Cardiac septum (tissue), 1 donor: ENCODE measurements at places on chromosomes 1 and 21. TPM values are rescaled to one million over a fixed set of nuclear protein-coding genes. Genes with fewer than 3 reads are reported as not detected.

TMPRSS15 gene
- not detected for total RNA-seq

MSH4 gene
- total RNA-seq, result 0.81 TPM

LRRC7 gene
- total RNA-seq, result 0.11 TPM

PPIAL4G gene
- total RNA-seq, result not detected

PTPRF gene
- total RNA-seq, result 9.1 TPM

TLR5 gene
- 1.6 TPM for total RNA-seq

SH2D1B gene
- total RNA-seq, result not detected

ECM1 gene
- total RNA-seq, result 14.5 TPM

DIRAS3 gene
- 37.8 TPM for total RNA-seq

UBAP2L gene
- 111 TPM for total RNA-seq

TPTE gene
- not detected for total RNA-seq

IVNS1ABP gene
- 116 TPM for total RNA-seq

PEF1 gene
- total RNA-seq, result 55.1 TPM

- DNase-seq, result no peak
These were observed 22.9 kb upstream of the PHGDH start for GRCh38 chr1:119688810-119689209.

DNA sequence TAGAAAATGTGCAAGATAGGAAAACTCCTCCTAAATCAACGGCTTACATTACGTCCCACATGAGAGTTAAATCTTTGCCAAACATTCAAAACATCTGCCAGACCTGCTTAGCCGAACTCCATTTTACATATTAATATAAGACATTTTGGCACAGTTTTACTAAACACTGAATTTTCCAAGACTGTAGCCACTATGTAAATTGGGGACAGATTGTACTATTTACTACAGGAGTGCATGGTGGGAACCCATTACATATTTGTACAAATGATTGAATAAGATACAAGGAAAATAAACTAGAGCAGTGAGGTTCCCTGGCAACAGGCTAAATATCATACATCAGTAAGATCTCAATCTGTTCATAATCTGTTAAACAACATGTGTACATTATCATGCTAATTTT lies 1234.4 kb downstream of the KCNT2 start:
- no peak for DNase-seq

GRCh38 chr1:165674599-165674998 lies 23.8 kb downstream of the ALDH9A1 start:
- DNase-seq, result no peak

DNA sequence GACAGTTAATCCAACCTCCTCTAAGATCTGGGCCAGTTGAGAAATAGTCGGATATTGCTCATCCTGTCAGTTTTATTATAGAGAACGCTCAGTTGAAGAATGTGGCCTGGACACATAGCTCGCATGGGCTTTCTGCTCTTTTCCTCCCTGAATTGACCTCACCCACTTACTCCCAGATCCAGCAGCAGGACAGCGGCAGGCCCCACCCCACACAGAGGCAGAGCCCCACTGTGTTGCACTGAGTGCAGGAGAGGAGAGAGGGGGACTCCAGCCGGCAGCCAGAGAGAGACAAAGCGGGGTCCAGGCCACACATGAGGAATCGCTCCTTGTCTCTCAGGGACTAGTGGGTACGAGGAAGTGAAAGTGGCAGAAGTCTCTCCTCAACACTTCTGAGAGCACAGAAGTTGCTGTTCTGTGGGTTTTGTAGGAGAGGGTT lies 78.6 kb downstream of the LAMC1 start:
- no peak for DNase-seq

DNA sequence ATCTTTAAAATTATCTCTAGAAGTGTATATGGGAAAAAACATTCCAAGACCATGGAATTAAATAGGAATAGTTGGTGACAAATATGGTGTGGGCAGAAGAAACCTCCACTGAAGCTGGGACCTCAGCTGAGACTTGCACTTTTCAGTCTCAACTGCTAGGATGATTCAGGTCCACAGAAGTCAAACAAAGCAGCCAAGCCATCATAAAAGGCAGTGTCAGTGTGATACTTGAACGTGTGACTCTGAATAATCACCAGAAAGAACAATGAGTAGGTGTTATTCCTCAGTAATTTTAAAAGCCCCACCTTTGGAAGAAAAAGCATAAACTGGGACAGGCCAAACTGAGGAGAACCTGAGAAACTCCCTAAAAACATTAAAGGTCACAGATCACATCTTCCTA lies 90.7 kb downstream of the ZNF281 start:
- DNase-seq, result no peak

DNA sequence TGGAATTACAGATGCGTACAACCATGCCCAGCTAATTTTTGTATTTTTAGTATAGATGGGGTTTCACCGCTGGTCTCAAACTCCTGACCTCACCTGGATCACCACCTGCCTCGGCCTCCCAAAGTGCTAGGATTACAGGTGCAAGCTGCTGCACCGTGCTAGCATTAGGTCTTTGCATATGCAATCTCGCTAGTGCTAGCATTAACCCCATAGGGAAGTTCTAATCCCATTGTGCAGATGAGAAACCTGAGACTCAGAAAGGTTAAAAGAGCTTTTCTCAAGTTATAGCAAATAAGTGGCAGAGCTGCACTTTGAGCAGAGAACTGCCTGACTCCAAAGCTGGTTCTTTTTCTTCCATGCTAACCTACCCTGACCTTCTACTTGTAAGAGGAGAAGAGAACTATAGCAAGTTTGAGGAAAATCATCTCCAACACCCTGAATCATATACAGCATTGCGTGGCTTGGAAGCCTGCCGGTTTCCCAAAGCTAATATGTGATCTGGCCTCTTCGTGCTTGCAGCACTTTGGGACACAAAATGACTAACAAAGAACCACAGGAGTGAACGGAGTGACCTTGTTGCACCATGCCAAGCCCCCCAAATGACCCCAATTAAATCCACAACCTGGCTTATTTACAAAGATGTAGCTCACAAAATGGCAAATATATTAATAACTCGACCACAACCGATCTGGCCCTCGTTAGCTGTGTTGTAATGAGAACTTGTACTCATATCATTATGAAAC lies 185.1 kb downstream of the TM2D1 start:
- no peak for DNase-seq

DNA sequence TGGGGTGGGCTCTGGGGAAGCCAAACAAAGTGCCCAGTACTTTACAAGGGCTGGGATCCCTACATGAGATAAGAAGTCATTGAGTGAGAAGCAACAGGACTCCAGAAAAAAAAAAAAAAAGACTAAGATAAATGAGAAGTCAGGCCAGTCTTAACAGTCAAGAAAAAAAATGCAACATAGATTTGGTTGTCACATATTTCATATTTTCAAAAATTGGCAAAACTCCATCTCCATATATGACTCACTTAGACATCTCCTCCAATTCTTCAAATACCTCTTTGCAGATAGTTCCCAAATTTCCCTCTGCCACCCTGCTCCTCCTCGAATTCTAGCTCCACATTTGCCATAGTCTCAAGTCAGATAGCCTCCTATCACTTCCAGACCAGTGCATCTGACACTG lies 20.9 kb upstream of the SIPA1L2 start:
- DNase-seq, result no peak

- no peak for DNase-seq
These were observed 27.6 kb upstream of the SLC16A1 start for GRCh38 chr1:112983537-112984131.

DNA sequence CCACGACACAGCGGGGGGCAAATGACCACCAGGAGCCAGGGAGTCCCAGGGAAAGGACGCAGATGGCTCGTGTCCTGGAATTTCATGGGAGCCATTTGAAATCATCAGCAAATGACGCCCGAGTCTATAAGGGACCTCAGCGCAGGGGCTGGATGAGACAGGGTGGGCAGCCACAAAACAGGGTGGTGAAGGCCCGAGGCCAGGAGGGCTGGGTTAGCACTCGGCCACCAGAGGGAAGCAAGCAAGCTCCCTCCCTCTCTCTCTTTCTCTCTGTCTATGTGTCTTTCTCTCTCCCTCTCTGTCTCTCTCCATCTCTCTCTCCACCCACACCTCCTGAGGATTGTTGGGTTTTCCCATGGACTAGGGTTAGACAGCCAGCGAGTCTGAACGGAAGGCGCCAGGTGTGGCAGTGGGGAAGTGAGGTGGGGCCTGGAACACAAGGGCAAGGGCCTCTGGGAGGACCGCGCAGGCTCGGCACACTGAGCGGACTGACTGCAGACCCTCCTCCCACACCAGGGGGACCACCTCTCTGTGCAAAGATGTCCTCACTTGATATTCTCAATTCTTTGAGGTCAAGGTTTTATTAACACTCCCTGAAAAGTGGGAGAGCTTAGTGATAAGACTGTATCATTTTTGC lies 73.8 kb upstream of the TMPRSS2 start:
- no peak for DNase-seq

GRCh38 chr1:92484472-92485380 lies 2.0 kb downstream of the GFI1 start:
- DNase-seq, result peak; percentile 84

GRCh38 chr21:31875496-31876015 lies 2.7 kb downstream of the HUNK start:
- DNase-seq, result no peak

- peak; percentile 92 for DNase-seq
These were observed 10.7 kb downstream of the CLCNKA start for GRCh38 chr1:16032388-16033102.

GRCh38 chr1:223876590-223876989 lies 30.8 kb upstream of the TP53BP2 start:
- no peak for DNase-seq

DNA sequence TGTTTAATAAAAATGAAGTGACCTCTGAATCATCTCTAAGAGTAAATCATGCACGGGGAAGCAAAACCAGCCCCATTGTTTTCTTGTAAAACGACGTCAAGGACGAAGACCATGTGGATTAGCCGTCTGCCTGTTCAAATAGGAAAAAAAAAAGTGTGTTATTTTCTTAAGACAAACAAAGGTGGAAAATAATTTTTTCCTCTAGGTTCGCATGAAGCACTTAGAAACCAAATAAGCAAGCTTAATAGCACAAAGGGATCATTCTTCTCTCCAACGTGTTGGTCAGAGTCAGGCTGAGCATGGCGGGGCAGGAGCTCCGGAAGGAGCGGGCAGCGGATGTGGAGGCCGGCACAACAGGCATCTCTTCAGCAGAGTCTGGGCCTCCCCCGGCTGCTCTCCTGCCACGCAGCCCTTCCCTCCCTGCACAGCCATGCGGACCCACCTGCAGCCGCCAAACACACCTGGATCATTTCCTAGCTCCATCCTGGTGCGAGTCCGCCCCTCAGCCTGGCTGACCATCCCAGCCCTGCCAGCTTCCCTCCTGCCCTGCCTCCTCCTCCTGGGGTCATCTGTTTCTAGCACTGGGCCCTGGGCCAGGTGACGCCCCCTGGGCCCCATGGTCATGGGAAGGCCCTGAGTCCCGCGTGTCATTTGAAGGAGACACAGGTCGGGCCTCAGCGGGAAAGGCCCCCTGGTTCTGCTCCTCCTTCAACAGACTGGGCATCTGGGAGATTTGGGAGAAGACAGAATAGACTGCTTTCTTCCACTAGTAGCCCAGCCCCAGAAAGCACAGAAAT lies 40.2 kb downstream of the MX1 start:
- DNase-seq, result no peak

DNA sequence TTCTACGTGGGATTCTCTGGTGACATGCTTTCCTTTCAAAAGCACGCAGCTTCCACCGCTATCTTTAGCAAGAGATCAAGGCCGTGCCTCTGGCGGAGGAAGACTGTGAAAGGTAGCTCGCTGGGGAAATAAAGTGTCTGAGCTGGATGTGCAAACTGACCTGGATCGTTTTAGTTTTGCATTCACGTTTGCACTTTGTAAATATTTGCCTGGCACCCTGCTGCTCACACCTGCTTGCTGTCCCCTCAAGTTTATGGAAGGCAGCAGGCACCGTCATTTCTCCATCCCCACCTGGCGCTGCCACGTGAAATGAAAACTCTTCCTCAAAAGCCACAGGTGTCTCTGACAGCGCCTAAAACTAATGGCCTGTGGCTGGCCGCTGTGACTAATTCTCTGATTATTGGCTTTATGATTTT lies 44.0 kb upstream of the TARDBP start:
- DNase-seq, result no peak
